Activated T-helper 9 cell treated with anti-CD3 and anti-CD28 coated beads, Interleukin-2, amount 50 U/mL, for 16 hours (primary cell): ENCODE measurements at places on chromosomes 3 and 15.

DNA sequence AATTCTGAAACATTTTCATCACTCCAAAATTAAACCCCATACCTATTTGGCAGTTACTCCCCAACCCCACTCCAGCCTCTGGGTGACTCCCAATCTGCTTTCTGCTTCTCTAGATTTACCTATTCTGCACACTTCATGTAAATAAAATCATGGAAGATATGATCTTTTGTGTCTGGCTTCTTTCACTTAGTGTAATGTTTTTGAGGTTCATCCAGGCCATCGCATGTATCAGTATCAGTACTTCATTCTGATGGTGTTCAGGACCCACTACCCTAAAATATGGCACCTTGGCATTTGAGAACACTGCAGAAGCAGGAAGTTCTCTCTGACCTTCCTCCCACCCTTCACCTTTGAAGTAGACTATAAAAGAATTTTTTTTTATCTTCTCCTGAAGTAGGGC, 78.7 kb upstream of the SLC25A26 start:
- DNase-seq, result no peak

DNA sequence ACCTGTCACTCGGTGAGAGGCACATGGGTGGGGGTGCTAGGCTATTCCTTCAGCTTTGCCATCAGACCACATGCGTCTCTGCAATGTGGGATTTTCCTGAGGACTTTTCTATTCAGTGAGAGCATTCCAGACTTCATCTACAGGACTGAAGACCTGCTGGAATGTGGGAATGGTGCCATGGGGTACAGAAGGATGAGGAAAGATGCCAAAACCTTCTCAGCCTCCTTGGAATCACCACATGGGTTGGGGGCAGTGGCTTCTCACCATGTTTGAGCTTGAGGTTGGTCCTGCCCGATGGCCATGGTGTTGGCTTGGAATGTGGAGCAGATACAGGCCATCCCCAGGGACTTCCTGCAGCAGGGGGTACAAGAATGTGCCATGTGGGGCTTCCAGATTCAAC, 80.9 kb upstream of the KLF13 start:
- no peak for DNase-seq

DNA sequence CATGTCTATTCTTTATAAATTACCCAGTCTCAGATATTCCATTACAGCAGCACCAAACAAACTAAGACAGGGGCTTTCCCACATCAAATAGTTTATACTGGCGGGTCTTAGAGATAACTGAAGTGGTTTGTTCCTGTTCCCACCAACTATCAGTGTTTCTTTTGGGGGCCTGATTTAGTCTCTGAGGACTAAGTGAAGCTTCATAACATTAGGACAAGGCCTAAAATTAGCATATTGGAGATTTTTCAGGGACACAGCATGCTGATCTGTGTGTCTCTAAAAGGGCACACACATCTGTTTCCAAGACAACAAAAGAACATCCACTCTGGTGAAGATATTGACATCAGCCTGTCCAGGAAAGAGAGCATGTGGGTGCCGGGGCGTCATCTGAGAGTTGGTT, 72.6 kb upstream of the SEMA6D start:
- no peak for DNase-seq

DNA sequence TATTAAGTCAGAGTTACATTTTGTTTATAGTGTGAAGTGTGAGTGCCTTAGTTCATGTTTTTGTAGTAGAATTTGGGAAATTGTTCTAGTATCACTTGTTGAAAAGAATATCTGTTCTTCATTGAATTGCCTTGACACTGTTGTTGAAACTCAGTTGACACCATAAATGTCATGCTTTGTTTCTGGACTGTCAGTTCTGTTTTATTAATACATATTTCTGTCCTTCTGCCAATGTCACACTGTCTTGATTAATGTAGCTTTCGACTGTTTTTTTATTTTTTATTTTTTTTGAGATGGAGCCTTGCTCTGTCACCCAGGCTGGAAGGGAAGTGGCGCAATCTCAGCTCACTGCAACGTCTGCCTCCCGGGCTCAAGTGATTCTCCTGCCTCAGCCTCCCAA, 59.1 kb downstream of the CHD2 start:
- DNase-seq, result no peak

DNA sequence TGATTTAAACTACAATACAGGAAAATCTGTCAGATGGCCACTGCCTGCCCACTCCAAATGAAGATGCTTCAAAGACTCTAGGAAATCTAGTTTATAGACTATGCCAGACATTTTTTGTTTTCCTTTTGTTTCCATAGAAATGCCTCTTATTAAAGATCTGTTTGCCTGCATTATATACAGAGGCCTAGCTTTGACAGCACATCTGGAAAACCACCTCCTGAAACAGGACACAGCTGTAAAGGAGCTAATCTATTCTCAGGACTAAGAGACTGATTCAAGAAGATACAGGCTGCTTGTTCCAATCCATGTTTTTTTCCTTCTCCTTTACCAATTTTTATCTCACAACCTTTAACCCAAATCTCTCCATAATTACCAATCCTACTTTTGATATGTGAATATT, 75.3 kb upstream of the STRIT1 start:
- no peak for DNase-seq

DNA sequence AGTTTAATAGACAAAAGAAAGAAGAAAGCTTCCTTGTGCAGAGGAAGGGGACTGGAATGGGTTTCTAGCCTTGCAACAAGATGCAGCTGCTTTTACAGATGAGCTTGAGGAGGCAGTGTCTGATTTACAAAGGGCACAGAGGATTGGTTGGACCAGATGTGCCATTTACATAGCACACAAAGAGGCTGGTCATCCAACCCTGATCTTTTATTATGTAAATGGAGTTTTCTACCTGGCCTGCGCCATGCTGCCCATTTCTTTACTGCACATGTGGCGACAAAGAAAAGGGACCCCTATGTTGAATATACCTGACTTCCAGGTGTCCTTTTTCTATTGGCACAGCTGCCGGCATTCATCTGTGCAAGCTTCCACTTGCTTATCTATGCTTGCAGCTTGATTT, 409.4 kb upstream of the FRG2C start:
- no peak for DNase-seq

DNA sequence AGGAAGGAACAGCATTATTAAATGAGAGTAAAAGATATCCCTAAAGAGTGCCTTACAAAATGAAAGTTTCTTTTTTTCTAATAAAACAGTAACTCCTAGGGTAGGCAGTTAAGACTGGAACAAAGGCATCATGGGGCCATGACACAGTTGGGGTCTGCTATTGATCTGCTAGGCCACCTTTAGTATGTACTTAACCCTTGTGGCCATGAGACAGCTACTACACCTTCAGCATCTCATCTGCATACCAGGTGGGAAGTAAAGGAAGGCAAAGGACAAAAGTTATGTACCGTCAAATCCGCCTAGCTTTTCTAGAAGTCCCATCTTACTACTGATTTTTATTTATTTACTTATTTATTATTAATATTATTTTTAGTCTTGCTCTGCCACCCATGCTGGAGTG, 93.8 kb upstream of the FHIT start:
- DNase-seq, result no peak

- DNase-seq, result no peak
These were observed 103.4 kb downstream of the TPRG1 start for GRCh38 chr3:189275182-189275581.

GRCh38 chr15:85753791-85754452, 40.8 kb downstream of the KLHL25 start:
- DNase-seq, result no peak

- no peak for DNase-seq
These were observed 24.8 kb downstream of the TPM1 start for GRCh38 chr15:63067306-63067705.

- no peak for DNase-seq
These were observed 179.3 kb upstream of the ANKRD28 start for GRCh38 chr3:15977090-15977489.

DNA sequence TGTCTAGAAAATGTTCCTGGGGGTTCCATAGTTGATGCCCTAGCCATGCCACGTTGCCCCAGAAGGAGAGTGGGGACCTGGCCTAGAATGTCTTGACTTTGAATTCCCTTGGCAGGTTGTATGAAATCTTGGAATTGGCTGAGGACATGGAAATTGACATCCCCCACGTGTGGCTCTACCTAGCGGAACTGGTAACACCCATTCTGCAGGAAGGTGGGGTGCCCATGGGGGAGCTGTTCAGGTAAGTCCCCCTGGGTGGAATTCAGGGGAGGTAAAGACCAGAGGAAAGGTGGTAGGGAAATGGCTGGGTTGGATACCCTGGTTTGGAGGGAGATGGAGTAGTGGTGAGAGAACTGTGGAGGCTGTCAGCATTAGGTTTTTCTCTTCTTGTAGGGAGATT, 8.9 kb upstream of the FAM131A start:
- DNase-seq, result no peak

- no peak for DNase-seq
These were observed 1.4 kb downstream of the C3orf22 start for GRCh38 chr3:126557415-126557745.

DNA sequence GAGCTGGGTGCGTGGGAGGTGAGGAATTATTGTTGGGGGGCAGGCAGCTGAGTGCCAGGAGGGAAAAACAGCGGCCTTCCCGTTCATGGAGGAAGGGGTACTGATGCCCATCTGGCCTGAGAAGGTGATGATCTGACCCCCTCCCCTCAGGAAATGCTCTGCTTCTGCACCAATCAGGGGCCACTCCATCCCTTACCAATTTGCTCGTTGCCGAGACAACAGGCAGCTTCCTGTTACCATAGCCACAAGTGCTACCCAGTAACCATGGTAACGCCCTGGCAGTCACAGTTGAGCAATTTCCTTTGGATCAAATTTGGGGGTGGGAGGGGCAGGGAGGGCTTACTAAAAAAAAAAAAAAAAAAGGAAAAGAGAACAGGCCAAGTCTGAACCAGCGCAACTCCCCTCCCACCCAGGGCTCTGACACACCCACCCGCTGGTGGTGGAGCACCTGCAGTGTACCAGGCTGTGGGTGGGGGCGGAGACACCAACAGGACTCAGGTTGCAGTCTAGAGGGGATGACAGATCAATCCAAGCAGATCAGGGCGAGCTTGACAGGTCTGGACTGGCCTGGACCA, 13.7 kb downstream of the CELF6 start:
- DNase-seq, result peak; percentile 3

- DNase-seq, result no peak
These were observed 305.9 kb upstream of the ARRDC4 start for GRCh38 chr15:97654481-97655076.

GRCh38 chr15:68445351-68445750, 13.4 kb upstream of the ITGA11 start:
- no peak for DNase-seq

- DNase-seq, result no peak
These were observed 12.9 kb downstream of the MB21D2 start for GRCh38 chr3:192904632-192905289.

DNA sequence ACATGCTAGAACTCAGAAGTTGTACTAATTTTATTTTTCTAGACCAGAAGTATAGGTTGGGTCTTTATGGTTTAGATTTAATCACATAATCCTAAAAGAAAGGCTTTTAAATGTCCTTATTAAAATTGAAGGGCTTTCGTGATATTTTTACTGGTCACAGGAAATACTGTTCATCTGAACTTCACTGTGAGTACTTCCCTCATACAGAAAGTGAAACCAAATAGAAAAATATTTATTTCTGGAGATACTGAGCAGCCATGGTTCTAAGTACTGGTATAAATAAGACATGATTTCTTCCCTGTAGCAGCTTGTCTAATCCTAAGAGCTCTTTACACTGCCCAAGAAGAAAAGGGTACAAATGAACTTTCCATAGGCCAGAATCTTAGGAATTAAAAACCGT, 2.0 kb downstream of the SNRK start:
- DNase-seq, result no peak

DNA sequence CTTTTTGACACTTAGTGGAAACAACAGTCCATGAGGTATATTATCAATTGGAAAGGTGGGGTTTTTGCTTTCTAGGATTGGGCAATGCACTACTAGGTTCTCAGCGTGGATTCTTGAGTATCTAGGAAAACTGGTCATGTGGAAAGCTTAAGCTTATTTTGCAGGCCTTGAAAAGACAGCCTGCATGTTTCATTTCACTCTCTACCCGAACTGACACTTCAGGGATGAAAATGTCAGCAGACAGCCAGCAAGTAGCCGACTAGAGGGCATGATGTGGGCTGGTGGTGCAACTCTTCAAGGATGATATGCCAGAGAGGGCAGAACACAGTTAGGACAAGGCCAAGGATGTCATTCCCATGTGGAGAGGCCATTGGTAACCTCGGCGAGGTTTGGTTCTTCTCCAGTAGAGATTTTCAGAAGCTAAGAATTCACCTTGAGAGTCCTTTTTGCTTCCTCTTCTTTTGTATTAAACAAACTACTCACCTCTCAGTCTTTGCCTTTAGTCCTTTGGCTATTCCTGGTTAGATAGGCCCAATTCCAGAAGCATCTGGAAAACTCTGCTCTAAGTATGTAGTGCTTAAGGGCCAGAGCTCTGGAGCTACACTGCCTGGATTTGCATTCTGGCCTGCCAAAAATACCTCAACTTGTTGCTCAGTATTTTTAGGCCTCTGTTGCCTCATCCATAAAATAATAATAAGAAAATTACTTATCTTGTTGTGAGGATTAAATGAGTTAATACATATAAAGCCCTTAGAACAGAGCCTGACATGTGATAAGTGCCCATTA, 17.9 kb downstream of the LPP start:
- no peak for DNase-seq

DNA sequence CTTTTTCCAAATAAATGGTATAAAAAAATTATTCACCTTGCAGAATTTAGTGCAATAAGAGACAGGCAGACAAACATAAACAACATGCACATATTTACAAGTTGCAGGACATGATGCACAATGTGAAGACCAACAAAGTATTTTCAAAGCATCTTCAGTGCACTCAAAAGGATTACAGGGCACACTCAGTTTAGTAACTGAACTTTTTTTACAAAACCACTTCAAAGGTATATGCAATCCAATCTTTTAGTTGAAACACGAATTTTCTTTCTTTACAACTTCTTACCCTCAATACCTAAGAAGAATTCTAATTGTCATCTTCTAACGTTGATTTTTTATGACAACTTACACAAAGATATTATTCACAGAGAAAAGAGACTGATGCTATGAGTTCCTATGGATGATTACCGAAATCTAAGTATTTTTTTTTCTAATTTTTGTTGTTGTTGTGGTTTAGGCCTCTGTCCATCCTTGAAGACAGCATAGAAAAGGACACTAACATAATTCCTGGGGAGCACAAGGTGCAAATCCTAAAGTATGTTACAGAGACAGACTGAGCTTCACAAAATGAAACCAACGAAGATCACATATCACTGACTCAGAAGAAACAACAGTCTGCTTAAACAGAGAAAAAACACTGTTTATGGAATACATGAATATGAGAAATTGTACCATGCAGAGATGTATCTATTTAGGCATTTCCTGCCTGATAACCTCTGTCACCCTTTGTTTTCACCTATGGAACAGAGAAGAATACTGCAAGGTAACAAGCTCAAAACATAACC, 50.3 kb downstream of the ZMAT3 start:
- no peak for DNase-seq

- no peak for DNase-seq
These were observed 732 bp downstream of the FAM43A start for GRCh38 chr3:194686414-194686815.
